ENCODE measurements at places on chromosomes 6 and 20. TPM values are rescaled to one million over a fixed set of nuclear protein-coding genes. Genes with fewer than 3 reads are reported as not detected.

GRCh38 chr6:1594445-1595200 is 15.1 kb upstream of the FOXC1 start:
- no peaks in the 10 kb centered on the region for H3K4me1 ChIP-seq
- no peak overlapping the region for H3K27ac ChIP-seq
- H3K36me3 ChIP-seq = no peaks in the 10 kb centered on the region

DNA sequence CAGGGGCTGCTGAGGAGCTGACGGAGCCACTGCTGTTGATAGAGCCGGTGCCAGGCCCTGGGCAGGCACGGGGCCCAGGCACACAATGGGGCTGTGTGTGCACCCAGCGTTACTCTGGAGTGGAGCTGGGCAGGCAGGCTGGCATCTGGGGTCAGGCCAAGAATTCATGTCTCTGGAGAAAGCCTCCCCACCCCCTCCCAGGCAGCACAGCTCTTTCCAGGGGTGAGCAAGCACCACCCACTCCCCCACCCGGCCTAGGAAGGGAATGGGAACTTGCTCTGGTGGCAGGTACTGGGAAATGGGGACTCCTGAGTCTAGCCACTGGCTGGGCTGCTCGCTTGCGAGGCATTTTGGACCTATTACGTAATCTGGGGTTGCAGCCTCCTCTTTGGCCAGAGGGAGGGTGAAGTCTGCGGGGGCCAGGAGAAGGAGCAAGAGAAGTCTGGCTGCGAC is 22.7 kb downstream of the TFEB start:
- peaks cover 1% of the 10 kb centered on the region for H3K4me1 ChIP-seq
- no peaks in the 10 kb centered on the region for H3K27me3 ChIP-seq
- H3K27ac ChIP-seq = peak overlapping the region; percentile 21
- H3K36me3 ChIP-seq = no peaks in the 10 kb centered on the region

DNA sequence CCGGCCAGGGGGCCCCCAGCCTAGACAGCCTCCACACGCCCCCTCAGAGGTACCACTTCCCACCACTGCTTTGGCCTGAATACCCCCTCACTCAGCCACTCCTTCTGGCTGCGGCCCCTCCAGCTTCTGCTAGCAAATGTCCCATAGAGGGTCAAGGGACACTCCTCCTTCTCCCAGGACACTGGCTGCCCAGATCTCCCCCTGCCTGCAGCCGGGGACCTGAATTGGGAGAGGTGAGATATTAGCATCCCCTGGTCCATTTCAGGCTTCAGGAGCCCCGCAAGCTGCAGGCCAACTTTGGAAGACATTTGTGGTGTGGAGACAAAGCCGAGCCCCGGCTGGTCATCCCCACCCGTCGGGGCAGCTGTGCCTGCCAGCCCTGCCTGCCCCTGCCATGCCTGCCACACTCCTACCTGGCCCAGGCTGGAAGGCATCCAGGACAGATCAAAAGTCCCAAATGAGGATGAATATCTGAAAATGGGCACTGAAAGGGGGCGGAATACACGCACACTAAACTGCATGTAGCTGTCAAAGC is 32.5 kb upstream of the FOXC1 start:
- H3K4me3 ChIP-seq = no peak overlapping the region
- H3K4me1 ChIP-seq = no peaks in the 10 kb centered on the region
- no peaks in the 10 kb centered on the region for H3K27me3 ChIP-seq
- DNase-seq = no peak
- no peak overlapping the region for H3K27ac ChIP-seq

DNA sequence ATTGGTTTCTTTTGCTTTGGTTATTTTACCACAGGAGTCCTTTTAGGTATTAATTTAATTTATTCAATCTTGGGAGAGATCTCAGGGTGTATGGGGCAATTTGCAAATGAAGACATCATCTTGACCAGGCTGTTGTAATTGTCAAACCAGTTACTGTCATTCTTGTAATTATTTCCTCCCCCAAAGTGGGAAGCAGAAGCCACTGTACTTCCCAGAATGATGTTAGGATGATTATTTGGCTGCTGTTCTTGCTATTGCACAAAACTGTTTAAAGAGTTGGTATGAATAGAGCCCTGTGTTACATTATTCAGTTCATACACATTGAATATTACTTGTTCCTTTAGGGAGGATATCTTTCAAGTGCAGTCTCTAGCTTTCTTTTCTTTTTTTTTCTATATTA is 1.7 kb downstream of the TAAR6 start:
- no peaks in the 10 kb centered on the region for H3K36me3 ChIP-seq
- no peak overlapping the region for H3K4me3 ChIP-seq
- no peaks in the 10 kb centered on the region for H3K27me3 ChIP-seq
- H3K4me1 ChIP-seq = no peaks in the 10 kb centered on the region
- no peak overlapping the region for H3K27ac ChIP-seq

DNA sequence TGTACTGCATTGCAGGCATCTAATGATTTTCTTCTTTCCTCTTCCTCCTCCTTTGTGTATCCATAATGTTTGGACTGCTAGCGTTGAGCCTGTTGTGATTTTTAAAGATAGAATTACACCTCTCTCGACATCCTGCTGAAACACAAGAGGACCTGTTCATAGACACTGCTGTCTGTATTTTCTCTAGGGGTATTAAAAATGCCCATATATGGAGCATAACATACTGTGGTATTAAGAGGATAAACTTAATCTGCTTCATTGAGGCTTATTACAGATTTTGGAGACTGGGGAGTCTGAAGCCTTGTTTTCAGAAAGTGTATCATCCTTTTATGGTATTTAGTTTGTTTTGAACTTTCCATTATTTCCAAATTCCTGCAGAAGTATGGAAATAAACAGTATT is 414.3 kb downstream of the CDKAL1 start:
- no peak overlapping the region for H3K4me3 ChIP-seq
- DNase-seq = no peak
- no peaks in the 10 kb centered on the region for H3K27me3 ChIP-seq
- H3K27ac ChIP-seq = no peak overlapping the region
- H3K4me1 ChIP-seq = no peaks in the 10 kb centered on the region

DNA sequence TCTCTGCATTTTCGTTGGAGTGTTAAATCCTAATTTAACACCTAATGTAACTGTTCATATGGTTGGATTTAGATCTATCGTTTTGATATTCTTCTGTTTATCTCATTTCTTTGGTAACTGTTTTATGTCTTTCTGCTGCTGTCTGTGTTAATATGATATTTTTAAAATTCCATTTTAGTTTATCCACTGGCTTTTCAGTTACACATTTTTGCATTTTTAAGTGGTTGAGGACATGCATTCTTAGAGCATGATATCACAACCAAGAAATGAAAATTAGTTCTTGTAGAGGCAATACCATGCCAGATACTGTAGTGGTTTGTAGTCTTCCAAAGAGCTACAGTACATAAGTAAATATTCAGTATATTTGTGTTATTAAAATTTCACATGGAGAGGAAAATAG is 58.6 kb downstream of the LIN28B start:
- H3K4me3 ChIP-seq = no peak overlapping the region
- no peaks in the 10 kb centered on the region for H3K4me1 ChIP-seq
- no peaks in the 10 kb centered on the region for H3K27me3 ChIP-seq
- DNase-seq = no peak
- H3K27ac ChIP-seq = no peak overlapping the region

- peaks cover 11% of the 10 kb centered on the region for H3K4me1 ChIP-seq
- no peaks in the 10 kb centered on the region for H3K36me3 ChIP-seq
- no peak for DNase-seq
- H3K27me3 ChIP-seq = no peaks in the 10 kb centered on the region
Measured at GRCh38 chr20:37529214-37529967, 1.7 kb upstream of the BLCAP start.

GRCh38 chr20:59395729-59396128 is 95.3 kb downstream of the EDN3 start:
- H3K36me3 ChIP-seq = no peaks in the 10 kb centered on the region
- no peak for DNase-seq
- H3K4me3 ChIP-seq = no peak overlapping the region
- no peaks in the 10 kb centered on the region for H3K4me1 ChIP-seq

DNA sequence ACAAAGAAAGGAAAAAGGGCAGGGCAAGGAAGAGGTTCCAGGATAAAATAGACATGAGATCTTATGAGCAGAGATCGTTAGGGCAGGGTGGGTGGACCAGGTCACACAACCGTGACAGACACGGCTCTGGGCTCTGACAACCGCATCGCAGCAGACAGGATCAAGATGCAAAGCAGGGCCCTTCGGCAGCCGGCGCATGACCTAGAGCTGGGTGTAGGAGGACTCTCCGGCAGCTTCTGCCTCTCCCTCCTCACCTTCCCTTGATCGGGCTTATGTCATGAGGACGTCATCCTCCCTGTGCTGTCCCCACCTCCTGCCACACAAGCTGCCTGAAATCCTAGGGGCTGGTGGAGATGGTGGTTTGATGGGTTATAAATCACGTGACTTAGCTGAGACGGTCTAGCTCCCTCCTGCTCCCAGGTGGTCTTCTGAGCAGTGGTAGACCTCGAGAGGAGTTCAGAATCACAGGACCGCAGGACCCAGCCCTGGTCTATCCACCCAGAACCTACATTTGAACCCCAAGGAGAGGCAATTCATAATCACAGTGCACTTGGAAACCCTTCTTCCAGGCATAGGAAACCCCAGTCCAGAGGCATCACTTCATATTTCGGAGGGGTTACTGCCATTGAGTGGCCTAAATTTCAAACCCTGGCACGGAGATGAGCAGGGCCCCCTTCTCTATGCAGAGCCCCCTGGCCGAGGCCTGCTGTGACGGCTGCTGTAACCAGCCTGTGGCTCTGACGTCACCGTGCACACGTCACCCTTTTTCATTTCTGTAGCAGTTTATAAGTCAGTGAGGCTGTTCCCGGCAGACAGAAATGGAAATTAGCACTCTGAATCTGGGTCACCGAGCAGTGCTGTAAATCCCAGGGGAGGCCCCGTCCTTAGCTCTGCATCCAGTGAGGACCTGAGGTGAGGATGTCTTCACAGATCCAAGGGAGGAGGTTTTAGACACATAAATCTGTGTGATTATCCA is 8.7 kb upstream of the CCR6 start:
- no peak overlapping the region for H3K27ac ChIP-seq
- DNase-seq = no peak
- no peaks in the 10 kb centered on the region for H3K36me3 ChIP-seq
- H3K4me1 ChIP-seq = peaks cover 4% of the 10 kb centered on the region
- no peak overlapping the region for H3K4me3 ChIP-seq

- no peak overlapping the region for H3K4me3 ChIP-seq
- no peaks in the 10 kb centered on the region for H3K36me3 ChIP-seq
- DNase-seq = no peak
- H3K27ac ChIP-seq = no peak overlapping the region
- no peaks in the 10 kb centered on the region for H3K4me1 ChIP-seq
Measured at GRCh38 chr6:12391472-12391871, 101.3 kb downstream of the EDN1 start.

- no peak for DNase-seq
- H3K27me3 ChIP-seq = no peaks in the 10 kb centered on the region
- H3K36me3 ChIP-seq = no peaks in the 10 kb centered on the region
- peaks cover 10% of the 10 kb centered on the region for H3K4me1 ChIP-seq
- H3K27ac ChIP-seq = no peak overlapping the region
- H3K4me3 ChIP-seq = no peak overlapping the region
Measured at GRCh38 chr20:1463971-1464570, 2.6 kb downstream of the NSFL1C start.

GRCh38 chr6:139597771-139598755 is 223.6 kb upstream of the CITED2 start:
- no peaks in the 10 kb centered on the region for H3K27me3 ChIP-seq
- H3K36me3 ChIP-seq = no peaks in the 10 kb centered on the region
- H3K4me1 ChIP-seq = peaks cover 1% of the 10 kb centered on the region
- no peak overlapping the region for H3K4me3 ChIP-seq
- peak; percentile 81 for DNase-seq

DNA sequence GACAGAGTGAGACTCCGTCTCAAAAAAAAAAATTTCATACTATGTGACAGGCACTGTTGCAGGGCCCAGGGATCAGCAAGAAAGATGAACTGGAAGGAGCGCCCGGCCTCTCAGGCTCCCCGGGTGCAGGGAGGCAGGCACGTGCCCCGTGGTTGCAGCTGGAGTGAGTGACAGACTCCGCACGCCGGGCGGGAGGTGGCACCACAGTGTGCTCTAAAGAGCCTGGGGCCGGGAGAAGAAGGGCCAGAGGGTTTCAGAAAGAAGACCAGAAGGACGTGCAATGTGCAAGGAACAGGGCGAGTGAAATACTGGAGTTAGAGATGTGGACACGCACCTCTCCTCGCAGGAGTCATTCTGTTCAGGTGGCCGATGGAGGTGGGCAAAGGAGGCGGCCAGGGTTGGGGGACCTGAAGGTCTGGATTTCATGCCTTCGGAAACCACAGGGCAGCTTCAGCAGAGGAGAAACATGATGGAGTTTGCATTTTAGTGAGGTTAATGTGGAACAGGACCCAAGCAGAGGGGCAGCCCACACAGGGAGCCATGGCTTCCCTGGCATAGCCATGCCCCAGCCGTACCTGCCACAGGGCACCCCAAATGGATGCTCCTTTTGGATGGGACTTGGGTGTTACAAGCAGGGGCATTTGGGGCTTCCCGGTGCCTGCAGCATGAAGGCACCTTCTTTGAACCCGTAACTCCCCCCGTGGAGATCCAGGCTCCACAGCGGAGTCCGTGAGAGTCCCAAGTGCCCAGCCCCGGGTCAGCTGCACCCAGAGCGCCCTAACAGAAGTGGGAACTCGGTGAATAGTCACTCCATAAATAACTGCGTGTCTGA is 226.2 kb downstream of the ERMARD start:
- no peaks in the 10 kb centered on the region for H3K27me3 ChIP-seq
- no peak for DNase-seq
- H3K36me3 ChIP-seq = no peaks in the 10 kb centered on the region
- H3K27ac ChIP-seq = no peak overlapping the region
- no peak overlapping the region for H3K4me3 ChIP-seq
- H3K4me1 ChIP-seq = no peaks in the 10 kb centered on the region

DNA sequence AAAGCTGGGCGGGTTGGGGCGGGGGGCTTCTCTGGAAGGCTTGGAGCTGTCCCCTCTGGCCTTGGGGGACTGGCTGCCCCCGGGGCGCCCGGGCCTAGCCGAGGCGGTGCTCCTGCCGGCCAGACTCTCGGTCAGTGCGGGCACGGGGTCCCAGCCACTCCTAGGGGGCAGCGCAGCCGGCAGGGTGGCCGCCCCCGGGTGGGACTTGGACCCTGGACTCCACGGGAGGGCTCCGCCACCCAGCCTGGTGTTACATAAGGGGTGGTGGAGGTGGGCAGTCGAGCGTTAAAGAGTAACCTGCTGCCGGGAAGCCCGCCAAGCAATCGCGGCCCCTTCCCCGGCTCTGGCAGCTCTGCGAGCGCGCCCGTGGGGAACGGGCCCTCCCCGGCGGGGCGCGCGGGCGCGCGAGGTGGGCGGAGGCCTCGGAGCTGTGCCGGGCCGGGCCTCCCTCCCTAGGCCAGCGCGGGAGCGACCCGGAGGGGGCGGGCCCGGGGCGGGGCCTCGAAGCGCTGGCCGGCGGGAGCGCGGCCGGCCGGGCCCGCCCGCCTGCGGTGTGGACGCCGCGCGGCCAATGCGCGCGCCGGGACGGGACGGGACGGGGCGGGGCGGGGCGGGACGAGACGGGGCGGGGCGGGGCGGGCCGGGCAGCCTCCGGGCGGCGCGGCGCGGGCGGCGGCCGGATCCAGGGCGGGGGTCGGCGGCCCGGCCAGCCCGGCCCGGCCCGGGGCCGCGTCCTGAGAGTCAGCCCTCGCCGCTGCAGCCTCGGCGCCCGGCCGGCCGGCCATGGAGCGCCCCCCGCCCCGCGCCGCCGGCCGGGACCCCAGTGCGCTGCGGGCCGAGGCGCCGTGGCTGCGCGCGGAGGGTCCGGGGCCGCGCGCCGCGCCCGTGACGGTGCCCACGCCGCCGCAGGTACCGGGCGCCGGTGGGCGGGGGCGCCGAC is at the start of gene SLC2A4RG:
TSS of gene SLC2A4RG (plus strand) at position 647 of the 940 bp plus-strand sequence. CDS start at position 784, 137 bp downstream.
- peaks cover 11% of the 10 kb centered on the region for H3K4me1 ChIP-seq
- H3K27ac ChIP-seq = peak within 1 kb of the TSS; percentile 73
- H3K4me3 ChIP-seq = peak within 1 kb of the TSS; percentile 75
- peak; percentile 83 for DNase-seq
- no peaks in the 10 kb centered on the region for H3K36me3 ChIP-seq

TPD52L2 gene
- total RNA-seq = 78.0 TPM

BPIFB4 gene
- total RNA-seq = not detected

HLA-DRB5 gene
- 113 TPM for total RNA-seq

NINL gene
- total RNA-seq = 18.4 TPM

MEP1A gene
- not detected for total RNA-seq

All from ovary (tissue), 10 donors.